ENCODE measurements at places on chromosomes 6 and 20.

GRCh38 chr6:128538763-128539162 lies 18.4 kb upstream of the PTPRK start:
- no peak for DNase-seq

- DNase-seq, result peak; percentile 5
Observed at GRCh38 chr6:138724015-138724414, 49.6 kb upstream of the CCDC28A start.

DNA sequence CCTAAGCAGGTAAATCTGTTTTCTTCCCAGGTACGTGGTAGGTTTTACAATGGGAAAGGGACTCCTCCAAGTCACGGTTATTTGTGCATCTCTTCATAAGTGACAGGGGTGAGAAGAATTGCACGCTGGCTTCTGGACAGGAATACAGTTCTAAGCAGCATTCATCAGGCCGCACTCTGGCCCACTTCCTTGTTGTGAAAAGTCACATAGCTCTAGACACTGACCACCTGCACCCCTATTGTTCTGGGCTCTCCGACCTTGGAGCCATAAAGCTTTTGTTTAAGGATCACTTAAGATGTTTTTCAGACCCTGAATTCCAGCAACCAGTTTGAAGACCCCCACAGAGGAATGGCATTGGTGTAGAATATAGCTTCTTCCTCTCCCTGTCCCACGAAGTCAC lies 31.4 kb downstream of the RAMACL start:
- no peak for DNase-seq

GRCh38 chr6:141968632-141969031 lies 164.1 kb upstream of the GJE1 start:
- DNase-seq, result no peak

DNA sequence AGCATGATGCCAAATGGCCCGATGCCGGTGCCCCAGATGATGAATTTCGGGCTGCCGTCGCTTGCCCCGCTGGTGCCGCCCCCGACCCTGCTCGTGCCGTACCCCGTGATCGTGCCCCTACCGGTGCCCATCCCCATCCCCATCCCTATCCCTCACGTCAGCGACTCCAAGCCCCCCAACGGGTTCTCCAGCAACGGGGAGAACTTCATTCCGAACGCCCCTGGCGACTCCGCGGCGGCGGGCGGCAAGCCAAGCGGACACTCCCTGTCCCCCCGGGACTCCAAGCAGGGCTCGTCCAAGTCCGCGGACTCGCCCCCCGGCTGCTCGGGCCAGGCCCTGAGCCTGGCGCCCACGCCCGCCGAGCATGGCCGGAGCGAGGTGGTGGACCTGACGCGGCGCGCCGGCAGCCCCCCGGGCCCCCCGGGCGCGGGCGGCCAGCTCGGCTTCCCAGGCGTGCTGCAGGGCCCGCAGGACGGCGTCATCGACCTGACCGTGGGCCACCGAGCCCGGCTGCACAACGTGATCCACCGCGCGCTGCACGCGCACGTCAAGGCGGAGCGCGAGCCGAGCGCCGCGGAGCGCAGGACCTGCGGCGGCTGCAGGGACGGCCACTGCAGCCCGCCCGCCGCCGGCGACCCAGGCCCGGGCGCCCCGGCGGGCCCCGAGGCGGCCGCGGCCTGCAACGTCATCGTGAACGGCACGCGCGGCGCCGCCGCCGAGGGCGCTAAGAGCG lies 144.6 kb downstream of the SOBP start:
- DNase-seq, result no peak

- DNase-seq, result no peak
Observed at GRCh38 chr20:32140603-32141002, 31.1 kb downstream of the TM9SF4 start.

GRCh38 chr6:79536585-79536953 lies 661 bp downstream of the LCA5 start:
- DNase-seq, result peak; percentile 49

DNA sequence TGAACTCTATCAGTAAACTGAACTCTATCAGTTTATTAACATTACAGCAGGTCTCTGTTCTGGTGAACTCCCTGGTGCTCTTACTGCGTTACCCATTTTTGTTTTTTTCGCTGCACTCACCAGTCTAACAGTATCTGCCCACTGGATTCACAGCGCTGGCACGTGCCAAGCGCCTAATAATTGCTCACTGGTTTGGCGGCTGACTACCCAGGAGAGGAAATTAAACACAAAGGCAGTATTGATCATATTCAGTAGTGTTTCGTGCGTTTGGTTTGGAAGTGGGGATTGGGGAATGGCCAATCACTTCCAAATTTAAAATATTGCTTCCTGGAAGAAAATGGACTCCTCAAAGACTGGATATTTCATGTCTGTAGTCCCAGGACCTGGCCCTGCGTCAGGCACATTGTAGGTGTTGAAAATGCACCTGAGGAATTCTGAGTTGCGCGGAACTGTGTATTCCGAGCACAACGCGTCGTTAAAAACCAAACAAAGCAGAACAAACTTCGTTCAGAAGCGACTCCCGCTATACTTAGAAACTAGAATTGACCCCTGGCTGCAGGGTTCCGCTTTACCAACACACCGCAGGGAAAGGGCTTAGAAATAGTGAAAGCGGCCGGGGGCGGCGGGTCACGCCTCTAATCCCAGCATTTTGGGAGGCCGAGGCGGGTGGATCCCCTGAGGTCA lies 1.1 kb upstream of the RPS12 start:
- peak; percentile 55 for DNase-seq

GRCh38 chr20:667351-668034 lies 8.1 kb downstream of the SCRT2 start:
- DNase-seq, result peak; percentile 40

- no peak for DNase-seq
Observed at GRCh38 chr6:14189074-14189473, 71.5 kb downstream of the CD83 start.

DNA sequence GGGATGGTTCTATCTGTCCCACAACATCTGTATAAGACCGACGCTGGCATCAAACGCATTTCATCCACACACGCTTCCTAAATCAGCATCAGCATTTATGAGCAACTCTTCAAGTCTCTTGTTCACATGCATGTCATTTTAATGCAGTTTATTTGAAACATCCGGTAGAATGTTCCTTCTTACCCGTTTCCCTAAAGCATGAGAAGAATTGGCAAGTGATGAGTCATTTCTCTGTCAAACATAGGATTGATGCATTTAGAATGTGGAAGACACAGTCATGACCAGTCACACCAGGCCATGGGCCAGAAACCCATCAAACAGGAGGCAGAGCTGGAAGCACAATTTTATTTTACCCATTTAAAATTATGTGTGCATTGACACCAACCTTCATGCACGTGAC lies 122.8 kb downstream of the UST start:
- DNase-seq, result peak; percentile 99

DNA sequence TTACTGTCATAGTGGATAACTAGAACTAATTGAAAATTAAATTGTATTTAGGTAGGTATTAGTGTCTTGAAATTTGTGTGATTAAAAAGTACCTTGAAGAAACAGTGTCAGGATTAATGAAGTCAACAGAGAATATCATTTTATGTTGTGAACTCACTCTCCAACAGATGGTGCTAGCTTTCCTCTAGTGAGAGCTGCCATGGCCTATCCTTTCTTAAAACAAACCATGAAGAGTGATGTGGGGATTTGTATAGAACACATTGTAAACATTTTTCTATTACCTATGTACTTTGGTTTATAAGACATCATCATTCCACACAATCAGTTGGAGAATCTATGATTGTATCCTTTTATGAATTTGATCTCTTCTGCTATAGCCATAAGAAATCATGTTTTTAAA lies 4.8 kb upstream of the SRSF12 start:
- DNase-seq, result peak; percentile 50

- DNase-seq, result no peak
Observed at GRCh38 chr6:54020334-54020733, 90.9 kb upstream of the MLIP start.

DNA sequence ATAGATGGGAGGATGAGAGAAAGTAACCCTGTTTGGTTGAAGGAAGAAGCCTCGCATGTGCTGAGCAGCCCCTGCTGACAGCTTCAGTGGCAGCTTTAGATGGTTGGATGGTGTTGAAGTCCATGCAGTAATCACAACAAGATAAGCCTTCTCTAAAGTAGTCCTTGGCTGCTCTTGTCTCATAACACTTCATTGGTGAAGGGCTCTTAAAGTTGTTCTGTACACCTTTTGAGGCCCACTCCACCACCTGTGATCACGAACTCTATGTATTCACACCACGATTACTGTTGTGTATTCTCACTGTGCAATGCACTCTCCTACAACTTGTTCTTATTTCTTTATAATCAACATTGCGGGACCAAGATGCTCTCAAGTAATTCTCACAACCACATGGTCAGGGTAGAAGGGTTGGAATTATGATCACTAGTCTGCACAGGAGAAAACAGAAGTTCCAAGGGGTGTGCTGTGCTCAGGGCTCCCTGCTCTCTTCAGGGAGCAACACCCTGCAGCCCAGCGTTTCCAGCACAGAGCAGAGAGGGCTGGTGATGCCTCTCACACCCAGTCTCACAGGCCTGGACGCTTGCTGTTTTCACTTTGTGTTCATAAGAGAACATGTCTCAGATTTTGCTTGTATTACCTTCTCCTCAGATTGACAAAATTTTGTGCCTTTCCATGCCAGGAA lies 294.4 kb downstream of the SMOC2 start:
- no peak for DNase-seq

DNA sequence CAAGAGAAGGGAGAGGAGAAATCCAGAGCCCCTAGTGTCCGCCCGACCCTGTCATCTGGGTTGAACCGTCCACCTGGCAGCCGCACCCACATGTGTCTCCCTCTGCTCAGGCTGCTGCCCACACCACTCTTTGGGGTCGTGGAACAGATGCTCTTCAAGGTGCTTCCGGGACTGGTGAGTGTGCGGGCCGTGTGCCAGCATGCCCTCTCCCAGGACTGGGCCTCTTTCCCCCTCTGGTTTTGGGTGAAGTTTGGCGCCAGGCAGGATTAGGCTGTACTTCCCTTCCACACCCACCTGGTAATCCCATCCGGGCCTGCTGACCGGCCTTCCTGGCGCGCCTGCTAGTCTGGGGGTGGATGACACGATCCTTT lies 7.9 kb downstream of the BPIFB3 start:
- DNase-seq, result no peak

GRCh38 chr6:136039185-136039584 lies 187.7 kb downstream of the PDE7B start:
- peak; percentile 41 for DNase-seq

DNA sequence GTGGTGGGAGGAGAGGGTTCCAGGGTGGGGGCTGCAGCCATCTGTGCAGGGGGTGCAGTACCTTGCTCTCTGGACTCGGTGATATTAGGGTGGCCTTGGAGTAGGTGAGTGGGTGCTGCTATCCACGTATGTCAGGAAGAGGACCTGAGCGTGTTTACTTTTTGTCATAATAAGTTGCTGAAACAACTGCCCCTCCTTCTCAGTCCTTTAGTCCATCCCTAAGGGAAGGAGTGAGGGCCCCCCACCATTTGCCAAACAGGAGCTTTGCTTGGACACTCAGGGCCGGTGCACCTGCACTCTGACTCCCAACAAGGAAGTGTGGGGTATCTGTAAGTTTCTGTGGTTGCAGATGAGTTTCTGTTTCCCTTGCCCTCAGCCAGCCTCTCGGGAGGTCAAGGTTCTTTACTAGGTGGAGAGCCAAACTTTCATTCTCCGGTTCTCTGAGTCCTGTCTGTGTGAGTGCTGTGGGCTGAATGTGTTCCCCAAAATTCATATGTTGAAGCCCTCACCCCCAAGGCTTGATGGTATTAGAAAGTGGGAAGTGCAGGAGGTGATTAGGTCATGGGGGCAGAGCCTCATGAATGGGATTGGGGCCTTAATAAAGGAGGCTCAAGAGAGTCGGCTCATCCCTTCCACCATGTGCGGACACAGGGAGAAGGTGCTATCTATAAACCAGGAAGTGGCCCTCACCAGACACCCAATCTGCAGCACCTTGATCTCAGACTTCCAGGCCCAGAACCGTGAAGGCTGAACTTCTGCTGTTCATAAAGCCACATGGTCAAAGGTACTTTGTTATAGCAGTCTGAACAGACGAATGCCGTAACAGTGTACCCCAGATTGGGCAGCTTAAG lies 19.6 kb upstream of the CCR6 start:
- DNase-seq, result no peak

DNA sequence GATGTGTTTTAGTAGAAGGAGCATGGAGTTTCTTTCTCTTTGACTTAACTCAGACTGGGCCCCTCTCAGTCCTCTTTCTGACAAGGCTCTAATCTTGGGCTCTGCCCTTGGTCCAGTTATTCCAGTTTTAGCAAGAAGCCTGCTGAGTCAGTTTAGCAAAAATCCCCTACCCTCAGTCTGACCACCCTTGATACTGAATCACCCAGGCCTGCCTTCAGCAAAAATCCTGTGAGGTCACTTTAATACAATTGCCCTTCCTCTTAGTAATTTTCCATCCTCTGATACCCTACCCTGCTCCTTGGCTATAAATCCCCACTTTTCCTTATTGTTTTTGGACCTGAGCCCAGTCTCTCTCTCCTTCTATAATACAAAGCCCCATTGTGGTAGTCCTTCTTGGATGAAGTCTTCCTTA lies 326.7 kb upstream of the NOX3 start:
- DNase-seq, result peak; percentile 29

GRCh38 chr20:48828734-48829460 lies 1.1 kb upstream of the PREX1 start:
- no peak for DNase-seq

DNA sequence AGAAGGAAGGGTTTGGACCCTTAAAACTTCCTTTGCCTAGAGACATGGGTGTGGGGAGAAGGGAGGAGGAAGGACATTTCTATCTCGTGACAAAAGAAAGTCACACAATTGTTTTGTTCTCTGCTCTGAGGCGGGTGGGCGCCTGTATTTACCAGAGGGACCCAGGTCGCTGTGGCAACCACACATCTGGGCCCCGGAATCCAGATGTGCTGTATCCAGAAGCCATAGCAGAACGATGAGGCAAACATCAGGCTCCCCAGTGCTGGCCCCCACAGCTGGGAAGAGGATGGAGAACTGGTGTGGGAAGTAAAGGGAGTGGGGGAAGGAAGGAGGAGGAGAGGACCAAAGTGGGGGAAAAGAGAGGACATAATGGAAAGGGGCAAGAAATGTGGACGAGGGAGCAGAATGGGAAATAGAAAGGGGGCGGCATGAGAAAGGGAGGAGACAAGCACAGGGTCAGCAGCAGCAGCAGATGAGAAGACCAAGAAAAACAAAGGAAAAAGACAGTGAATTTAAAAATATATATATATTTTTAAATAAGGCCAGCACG lies 3.4 kb upstream of the TNXB start:
- DNase-seq, result peak; percentile 34

DNA sequence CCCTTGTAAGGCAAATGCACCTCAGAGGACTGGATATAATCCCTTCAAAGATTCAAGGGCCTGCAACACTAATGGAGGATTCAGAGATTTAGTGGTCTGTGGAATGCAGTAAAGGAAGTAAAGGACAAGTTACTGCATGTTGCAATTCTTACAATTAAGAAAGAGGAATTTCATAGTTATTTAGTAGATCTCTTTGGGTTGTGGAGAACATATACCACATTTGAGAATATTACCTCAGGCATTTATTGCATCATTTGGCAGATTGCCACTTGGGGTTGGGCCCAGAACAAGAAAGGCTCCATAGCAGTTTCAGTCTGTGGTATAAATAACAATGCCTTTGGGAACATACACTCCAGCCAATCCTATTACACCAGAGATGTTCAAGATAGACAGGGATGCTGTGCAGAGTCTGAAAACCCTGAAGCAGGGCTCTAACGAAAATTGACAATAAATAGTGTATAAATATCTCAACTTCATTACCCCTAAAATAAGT lies 20.9 kb upstream of the EPM2A start:
- DNase-seq, result peak; percentile 95

GRCh38 chr20:34095825-34096224 lies 16.2 kb downstream of the EIF2S2 start:
- DNase-seq, result no peak

- no peak for DNase-seq
Observed at GRCh38 chr6:168221000-168221399, 98.6 kb downstream of the DACT2 start.

GRCh38 chr6:25016014-25016720 lies 80.4 kb upstream of the RIPOR2 start:
- DNase-seq, result no peak

Data from fibroblast of mammary gland (primary cell).